Activated T-cell treated with anti-CD3 and anti-CD28 coated beads for 48 hours (primary cell): ENCODE measurements at places on chromosomes 5 and 9.

GRCh38 chr9:95073042-95073607 lies 244.4 kb downstream of the FANCC start:
- DNase-seq: no peak

- no peak for DNase-seq
These were observed 9.4 kb upstream of the MAMDC2 start for GRCh38 chr9:70034271-70034711.

DNA sequence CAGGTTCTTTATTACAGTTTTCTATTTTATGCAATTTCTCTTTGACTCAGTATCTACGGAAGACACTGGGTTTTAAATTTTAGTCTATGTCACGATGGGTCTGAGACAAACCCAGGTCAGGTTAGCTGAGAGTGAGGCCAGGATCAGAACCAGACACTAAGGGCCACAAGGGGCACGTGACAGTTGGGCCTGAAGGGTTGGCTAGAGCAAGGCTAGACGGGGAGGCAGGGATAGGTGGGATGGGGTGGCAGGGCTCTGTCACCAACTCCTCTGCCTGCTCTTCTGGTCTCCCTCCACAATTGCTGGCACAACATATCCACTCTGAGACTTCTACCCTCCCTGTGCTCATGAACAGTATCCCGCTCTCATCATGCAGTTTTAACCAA lies 76.4 kb downstream of the MED27 start:
- no peak for DNase-seq

DNA sequence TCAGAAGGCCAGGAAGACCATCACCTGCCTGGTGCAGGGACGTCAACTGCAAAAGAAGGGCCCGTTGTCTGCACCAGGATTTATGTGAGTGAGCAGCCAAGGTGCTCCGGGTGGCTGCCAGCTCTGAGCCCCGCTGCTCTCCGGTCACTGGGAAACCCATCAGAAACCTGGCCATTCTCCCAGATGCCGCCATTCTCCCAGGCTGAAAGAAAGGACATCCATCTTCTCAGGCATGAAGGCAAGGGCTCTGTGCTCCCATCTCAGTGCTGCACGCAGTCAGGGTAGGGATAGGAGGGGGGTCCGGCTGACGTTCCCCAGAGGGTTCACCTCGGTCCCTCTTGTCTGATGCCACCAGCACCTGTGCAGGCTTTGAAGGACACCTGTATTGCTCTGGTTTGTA lies 158.4 kb downstream of the ERCC6L2 start:
- DNase-seq: no peak
